ENCODE measurements at places on chromosomes 6 and 20.
A peak's percentile ranks its signal among the peaks of the same experiment; 100 is the strongest.

DNA sequence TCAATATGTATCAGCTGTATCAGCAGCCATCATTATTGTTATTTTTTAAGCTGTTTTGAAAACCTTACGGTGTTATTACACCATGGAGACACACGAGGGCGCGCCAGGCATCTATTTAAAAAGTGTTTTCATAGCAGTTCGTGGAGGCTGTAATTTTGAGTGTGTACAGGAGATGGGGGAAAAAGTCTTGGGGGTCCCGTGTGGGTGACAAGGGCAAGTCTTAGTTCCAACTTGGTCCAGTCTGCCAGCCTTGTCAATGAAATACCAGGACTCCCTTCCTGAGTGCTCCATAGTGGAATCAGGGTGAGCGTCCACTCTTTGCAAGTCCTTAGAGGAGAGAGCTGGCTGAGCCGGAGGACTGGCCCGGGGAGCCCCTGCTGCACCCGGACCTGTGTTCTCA lies 43.3 kb downstream of the SLC2A10 start:
- DNase-seq: peak; percentile 36

- no peak for DNase-seq
Observed at GRCh38 chr20:61308477-61308774, 56.4 kb downstream of the CDH4 start.

DNA sequence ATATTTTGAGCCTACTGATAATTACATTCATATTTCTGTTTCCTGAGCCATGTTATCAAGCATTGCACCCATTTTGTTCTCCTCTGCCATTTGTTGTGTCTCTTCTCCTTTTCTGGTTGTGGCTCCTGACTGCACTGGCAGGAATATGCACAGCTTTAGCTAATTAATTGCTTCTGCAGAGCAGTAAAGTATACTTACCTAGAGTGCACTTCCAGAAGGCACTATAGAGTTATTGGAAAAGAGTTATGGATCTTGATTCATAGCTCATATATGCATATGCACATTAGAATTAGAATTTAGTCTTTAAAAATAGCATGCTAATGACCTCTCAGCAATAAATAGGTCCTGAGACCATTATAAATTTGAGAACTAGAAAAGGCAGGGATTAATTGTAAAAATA lies 262.6 kb downstream of the NKAIN2 start:
- no peak for DNase-seq

- no peak for DNase-seq
Observed at GRCh38 chr6:64034910-64035655, 399.5 kb downstream of the PHF3 start.

GRCh38 chr20:48246061-48246790 lies 460.9 kb upstream of the SULF2 start:
- no peak for DNase-seq

DNA sequence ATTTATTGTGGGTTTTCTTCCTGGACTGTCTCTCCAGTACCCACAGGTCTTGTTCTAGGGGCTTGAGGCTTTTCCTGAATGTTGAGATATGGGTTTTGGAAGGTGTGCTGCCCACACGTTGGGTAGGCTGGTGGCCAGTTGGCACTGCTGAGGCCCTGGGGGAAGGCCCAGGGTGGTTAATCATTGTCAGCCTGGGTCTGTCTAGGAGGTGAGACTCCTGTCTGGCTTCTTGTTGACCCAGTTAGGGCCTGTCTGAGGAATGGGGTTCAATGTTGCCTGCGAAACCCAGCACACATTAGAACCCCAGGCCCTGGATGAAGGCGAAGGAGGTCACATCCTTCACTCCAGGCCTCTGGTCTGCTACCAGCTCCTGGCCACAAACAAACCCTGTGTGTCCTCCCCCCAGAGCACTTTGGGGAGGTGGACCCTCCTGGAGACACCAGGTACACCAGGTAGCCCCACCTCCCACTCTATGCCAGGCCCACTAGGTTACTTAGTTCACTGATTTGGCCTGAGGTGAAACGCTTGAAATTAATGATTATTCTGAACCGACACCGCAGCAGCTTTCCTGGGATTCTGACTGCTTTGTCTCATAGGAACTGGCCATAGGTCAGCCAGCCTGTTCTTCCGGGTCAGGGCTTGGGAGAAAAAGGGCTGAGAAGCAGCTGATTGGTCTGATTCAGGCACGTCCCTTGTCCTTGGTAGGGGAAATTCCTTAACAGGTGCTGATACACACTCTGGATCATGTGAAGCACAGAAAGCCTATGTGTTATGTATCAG lies 15.2 kb downstream of the DNMT3B start:
- DNase-seq: no peak

GRCh38 chr20:61973515-61974356 lies 91.9 kb downstream of the TAF4 start:
- DNase-seq: no peak

DNA sequence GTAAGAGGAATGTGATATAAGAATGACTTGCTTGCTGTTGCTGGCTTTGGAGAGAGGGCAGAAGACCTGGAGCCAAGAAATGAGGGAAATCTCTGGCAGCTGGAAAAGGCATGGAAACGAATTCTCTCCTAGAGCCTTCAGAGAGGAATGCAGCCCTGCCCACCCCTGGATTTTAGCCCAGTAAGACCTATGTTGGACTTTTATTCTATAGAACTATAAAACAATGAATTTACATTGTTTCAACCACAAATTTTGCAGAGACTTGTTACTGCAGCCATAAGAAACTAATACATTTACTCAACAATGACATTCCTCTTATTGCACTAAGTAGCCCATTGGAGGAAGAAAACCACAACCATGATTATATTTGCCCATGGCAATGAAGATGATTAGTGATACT lies 39.5 kb upstream of the PREP start:
- no peak for DNase-seq

DNA sequence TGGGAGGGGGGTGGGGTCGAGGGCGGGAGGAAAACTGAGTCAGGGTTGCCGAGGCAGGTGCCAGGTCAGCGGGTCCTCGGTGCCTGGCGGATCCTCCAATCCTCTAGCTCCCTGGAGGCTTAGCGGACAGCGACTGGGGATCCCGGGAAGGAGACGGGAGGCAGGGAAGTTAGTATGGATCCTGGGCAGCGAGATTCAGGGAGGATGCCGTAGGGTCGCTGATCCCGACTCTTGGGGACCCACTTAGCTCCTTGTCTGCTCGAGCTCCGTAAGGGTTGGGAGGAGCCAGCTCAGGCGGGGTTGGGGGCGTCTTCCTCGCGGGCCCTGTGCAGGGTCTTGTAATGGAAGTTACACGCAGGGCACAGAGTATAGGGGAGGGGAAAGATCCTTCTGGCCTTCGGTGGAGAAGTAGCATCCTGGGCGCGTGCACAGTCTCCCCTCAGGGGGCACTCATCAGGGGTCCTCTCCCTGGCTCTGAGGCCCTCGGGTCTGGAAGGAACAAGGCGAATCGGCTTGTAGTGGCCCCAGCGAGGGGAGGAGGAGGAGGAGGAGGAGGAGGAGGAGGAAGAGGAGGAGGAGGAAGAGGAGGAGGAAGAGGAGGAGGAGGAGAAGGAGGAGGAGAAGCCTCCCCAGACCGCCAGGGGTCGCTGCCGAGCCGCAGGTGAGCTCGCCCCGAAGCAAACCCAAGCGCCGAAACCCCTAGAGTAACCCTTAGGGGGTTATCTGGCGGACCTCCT lies 6.4 kb upstream of the SLC12A5 start:
- peak; percentile 71 for DNase-seq

Measured in stimulated activated CD4-positive, alpha-beta T cell treated with anti-CD3 and anti-CD28 coated beads, Interleukin-1b, Interleukin-23, amount 100 ng/mL, for 4 hours (primary cell).